B cell (primary cell): ENCODE measurements at places on chromosomes 5 and 9. TPM values are rescaled to one million over a fixed set of nuclear protein-coding genes. Genes with fewer than 3 reads are reported as not detected.

Gene SLC6A7
- not detected in 2 replicates for polyA plus RNA-seq

Gene SPINK5
- polyA plus RNA-seq = not detected in 2 replicates

Gene SPATA31D3
- polyA plus RNA-seq = not detected in 2 replicates

Gene RMRP
- polyA plus RNA-seq = not detected in 2 replicates

Gene NPR2
- 7.6 and 9.2 TPM in 2 replicates for polyA plus RNA-seq

GRCh38 chr9:110103257-110103656 lies 104.7 kb downstream of the C9orf152 start:
- no peak for DNase-seq

DNA sequence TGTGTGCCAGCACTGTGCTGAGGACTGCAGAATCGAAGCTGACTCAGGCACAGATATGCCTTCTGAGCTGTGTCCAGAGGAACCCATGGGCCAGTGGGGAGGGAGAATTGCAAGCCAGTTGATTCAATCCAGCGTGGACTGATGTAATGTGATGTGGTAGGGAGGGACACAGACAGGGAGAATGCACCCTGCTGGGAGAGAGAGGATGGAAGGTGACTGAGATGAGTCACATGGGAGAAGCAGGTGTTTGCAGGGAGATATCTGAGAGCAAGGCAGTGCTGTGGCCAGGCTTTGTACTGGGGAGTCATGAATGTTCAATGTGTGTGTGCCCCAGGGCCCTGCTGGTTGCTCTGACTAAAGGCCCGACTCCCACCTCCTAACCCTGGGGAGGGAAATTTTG lies 75.7 kb downstream of the IRX1 start:
- no peak for DNase-seq

DNA sequence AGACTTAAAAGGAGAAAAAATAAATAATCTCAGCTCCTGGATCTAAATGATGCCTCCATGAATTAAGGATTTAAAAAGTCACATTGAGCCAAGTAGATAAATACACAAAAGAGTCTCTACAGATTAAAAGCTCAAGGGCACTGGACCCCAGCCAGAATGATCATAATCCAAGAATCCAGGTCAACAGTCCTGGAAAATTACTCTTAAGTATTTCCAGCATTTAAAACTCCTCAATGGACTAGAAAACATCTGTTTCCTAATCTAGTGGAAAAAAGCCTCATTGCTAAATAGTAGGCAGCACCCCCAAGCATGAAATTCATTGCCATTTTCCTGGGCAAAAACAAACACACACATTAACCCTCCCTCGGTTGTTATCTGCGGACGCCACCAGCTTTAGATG lies 96.8 kb downstream of the FRMD3 start:
- no peak for DNase-seq

DNA sequence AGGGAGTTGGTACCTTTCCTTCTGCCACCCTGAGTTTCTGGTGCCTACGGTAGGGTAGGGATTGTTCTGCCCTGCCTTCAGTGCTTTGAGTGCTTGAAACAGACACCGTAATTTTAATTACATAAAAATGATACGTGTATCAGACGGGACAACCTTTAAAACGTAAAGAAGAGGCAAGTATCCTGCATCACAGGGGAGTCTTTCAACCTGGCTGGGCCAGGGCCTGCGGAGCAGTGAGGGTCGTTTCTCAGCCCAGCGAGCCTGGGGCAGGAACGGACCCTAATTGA lies 483 bp upstream of the DAB2IP start:
- no peak for DNase-seq

DNA sequence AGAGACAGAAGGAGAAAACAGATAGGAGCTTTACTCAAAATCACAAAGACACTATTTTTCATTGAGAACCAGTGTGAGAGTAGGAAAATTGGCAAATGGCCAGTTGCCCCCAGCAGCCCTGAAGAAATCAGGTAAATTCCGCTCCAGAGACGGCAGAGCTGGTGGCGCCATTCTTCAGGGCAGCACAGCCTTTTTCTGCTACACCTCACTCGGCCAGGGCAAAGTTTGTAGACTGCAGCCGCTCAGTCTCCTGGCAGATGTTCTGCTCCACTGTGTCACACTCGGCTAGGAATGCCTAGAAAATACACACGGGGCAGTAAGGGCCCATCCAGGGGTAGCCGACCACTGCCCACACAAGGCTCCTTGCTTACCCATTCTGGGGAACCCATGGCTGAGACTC lies 9.5 kb downstream of the BAG1 start:
- DNase-seq = no peak

DNA sequence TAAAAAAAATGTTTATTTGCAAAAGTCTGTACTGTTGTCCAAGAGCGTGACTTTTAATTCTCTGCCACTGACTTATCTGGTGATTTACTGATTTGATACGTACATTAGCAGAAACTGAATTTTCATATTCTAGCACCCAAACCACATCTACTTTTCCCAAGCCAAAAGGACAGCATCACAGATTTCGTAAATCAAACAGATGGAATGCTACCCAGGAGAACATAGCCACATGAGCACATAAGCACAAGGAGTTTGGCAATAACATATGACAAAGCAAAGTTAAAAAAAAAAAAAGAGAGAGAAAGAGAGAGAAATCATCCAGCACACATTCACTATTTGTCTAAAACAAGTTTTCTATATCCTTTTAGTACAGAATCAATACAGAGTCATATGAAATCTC lies 83.7 kb downstream of the HINT1 start:
- no peak for DNase-seq

GRCh38 chr9:127397646-127398274 lies 791 bp downstream of the SLC2A8 start:
- peak; percentile 64 for DNase-seq
